CD4-positive, alpha-beta T cell treated with Interleukin-17A for 1 hour (primary cell): ENCODE measurements at places on chromosomes 5 and 9.

GRCh38 chr5:159609359-159609758 lies 279.1 kb upstream of the IL12B start:
- no peak for DNase-seq

DNA sequence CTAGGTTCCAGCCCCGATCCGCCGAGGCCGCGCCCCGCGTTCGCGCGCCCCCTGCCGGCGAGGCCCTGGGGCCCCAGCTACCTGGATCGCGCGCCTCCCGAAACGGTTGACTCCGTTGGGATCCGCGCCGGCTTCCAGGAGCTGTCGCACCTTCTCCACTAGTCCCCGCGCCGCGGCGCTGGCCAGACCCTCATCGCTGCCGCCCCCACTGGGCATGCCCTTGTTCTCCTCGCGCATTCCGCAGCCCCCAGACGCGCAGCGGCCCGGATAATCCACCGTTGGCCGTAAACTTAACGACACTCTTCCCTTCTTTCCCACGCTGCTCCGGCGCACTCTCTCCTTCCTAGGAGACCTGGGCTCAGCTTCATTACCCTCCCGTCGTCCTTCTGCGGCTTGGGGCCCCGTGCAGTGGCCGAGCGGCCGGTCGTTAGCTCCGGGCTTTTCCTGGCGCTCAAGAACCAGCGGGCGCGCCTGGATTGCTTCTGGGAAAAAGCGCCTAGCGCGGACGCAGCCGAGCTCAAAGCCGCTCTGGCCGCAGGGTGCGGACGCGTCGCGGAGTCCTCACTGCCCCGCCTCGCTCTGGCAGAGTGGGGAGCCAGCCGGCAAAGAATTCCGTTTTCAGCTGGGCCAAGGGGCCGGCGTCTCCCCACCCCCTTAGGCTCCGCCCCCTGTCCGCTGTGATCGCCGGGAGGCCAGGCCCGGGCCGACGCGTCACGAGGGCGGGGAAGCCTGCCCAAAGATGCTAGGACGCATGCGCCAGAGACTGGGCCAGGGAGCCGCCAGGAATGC lies at the start of gene CDKN2B:
CDKN2B (minus strand) TSS at position 589 of the 789 bp plus-strand sequence; CDS start at position 237, 352 bp downstream.
- peak; percentile 81 for DNase-seq

GRCh38 chr5:149700347-149700746 lies 29.8 kb upstream of the PPARGC1B start:
- DNase-seq, result no peak

DNA sequence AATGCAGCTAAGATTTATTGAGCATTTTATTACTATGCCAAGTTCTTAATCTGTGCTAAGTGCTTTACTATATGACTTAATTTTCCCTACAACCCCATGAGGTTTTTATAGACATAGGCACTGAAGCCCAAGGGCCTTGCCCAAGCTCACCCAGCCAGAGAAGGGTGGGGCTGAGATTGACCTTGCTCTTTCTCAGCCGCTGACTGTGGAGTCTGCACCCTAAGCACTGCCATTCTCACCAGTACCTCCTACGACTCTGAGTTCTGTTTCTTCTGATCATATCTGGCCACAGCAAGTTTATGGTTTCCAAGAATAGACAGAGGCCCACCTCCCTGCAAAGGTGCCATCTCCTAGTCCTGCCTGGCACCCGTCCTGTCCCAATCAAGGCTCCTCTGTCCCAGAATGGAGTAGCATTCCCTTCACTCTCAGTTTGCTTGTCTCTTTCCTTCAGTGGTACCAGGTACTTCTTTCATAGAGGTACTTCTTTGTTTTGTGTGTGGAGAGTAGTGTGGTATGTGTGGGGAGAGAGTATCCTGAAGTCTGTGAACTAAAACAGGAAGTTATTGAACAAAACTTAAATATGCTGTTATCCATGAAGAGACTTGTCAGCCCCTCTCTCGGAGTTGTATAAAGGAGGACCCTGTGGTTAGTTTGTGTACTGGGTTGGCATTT lies 42.6 kb downstream of the CSF1R start:
- DNase-seq, result no peak

DNA sequence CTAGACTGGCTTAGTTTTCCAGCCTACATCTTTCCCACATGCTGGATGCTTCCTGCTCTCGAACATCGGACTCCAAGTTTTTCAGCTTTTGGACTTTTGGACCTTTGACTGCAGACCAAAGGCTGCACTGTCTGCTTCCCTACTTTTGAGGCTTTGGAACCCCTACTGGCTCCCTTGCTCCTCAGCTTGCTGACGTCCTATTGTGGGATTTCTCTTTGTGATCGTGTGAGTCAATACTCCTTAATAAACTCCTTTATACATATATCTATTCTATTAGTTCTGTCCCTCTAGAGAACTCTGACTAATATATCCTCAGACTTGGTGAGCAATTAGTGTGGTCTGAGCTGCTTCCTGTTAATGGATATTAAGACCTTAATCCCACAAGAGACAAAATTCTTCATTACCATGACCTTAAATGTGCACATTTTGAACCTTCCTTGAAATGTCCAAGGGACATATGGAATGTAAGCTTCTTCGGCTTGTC lies 752.9 kb downstream of the CDH18 start:
- no peak for DNase-seq

DNA sequence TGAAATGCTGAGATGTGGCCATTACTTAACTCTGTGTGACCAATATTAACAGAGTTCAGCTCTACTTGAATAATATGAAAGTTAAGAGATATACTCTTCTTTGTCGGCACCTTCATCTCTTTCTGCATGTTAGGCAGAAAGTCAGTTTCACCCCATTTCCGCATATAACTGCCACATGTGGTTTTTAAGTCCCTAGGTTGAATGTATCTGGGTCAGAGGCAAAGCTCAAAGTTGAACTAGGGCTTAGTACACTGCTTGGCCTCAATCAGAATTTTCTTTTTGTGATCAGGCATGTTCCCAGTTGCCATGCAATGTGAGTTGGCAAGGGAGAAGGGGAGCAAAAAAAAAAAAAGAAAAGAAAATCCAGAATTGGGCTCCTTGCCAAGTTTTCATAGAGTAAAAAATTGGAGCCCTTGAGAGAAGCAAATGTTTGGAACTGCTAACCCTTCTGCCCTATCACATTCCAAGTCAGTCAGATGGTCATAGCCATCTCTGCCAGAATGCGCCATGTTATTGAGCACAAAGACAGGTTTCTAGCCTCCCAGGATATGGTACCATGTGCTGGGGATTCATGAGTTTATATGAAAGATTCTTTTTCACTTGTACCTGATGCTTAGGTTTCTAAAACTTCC lies 251.2 kb upstream of the RORB start:
- peak; percentile 42 for DNase-seq

GRCh38 chr5:132447196-132447595 lies 43.4 kb downstream of the IRF1 start:
- no peak for DNase-seq

DNA sequence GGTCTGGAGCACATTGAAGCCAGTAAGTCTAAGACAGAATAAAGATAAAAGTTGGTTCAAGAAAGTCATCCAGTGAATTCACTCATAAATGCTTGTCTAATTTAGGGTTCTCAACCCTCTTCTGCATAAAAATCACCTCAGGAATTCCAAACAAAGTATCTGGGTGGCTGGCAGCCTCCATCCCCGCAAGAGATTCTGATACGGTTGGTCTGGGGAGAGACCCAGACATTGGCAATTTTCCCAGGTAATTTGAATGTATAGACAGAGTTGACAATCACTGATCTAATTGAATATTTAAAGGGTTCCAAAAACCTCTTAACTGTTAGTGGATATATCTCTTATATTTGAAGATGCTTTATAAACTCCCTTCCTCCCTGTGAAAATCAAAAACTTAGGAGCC lies 14.9 kb downstream of the ADAMTSL1 start:
- DNase-seq, result no peak

- no peak for DNase-seq
These were observed 239.2 kb upstream of the KIF2A start for GRCh38 chr5:62066761-62067277.

GRCh38 chr9:134466869-134467616 lies 140.8 kb downstream of the RXRA start:
- DNase-seq, result no peak

DNA sequence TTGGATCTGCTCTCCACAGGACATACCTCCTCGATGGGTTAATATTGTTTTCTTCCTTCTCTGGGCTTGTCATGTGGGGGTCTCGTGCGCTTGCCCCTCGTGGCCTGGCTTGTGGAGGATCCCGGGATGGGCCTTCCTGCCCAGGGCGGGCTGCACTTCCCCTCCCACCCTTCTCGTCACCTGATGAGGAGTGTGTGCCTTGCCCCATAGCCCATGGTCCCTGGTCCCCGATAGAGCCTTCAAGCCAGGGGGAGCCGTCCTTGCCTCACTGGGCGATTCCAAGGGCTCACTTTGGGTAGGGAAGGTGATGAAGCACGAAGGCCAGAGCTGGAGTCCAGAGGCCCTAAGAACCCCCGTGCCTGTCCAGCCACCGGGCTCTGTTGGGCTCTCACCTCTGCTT lies 28.7 kb downstream of the DYNC2I2 start:
- DNase-seq, result no peak

- DNase-seq, result no peak
These were observed 707.1 kb downstream of the PTPRD start for GRCh38 chr9:9905736-9906135.

GRCh38 chr5:151670953-151671636 lies 15.6 kb downstream of the SPARC start:
- DNase-seq, result no peak

DNA sequence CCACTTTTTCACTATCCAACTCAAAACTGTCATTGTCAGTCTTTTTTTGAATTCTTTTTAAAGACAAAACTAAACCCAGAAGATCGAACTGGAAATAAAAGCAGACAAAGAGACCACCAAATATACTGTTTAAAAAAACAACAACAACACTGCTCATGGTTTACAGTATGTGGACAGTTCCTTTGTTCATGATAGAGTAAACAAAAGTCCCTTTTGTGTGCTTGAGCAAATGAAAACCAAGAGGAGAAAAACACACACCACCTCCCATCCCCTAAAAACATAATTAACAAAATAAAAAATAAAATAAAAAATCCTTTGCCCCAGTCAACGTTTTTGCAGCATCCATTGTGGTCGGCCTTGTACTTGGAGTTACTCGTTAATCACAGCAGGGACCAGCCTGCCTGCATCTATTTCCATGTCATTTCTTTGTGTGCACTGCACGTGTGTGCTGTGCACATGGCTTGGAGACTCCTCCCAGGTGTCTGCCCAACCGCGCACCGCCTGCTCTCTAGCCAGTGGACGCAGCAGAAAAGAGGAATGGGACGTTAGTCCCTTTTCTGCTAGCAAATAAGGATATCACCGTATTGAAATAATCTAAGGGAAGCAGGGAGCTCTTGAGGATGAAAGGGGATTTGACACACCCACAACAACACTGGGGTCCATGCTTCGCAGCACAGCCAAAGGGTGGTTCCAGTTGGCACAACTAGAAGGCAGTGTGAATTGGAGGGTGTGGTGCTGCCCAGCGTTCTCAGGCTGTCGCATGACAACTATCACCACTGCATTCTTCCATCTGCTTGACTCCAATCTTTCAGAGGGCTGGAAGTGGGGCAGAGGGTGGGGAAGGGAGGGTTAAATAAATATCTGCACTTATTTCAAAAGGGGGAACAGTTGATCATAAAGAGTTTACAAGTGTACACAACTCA lies 130.0 kb downstream of the SEMA6A start:
- DNase-seq, result no peak

- DNase-seq, result no peak
These were observed 3.9 kb upstream of the FER start for GRCh38 chr5:108743846-108744245.

DNA sequence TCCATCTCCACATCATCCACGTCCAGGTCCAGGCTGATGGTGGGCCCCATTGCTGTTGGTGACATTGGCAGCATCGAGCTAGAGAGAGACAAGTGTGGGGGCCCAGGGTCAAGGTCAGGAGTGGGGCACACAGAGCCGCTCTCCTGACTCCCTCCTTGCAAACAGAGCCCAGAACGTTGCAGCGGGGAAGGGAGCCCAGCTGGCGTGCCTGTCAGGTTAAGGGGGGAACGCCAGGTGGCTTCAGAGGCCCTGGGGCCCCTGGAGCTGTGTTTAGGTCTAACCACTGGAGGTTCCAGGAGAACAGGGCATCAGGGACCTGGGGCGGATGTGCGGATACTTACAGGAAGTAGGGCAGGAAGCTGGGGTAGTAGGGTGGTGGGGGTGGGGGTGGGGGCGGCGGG lies 7.5 kb downstream of the RNF44 start:
- DNase-seq, result peak; percentile 82

DNA sequence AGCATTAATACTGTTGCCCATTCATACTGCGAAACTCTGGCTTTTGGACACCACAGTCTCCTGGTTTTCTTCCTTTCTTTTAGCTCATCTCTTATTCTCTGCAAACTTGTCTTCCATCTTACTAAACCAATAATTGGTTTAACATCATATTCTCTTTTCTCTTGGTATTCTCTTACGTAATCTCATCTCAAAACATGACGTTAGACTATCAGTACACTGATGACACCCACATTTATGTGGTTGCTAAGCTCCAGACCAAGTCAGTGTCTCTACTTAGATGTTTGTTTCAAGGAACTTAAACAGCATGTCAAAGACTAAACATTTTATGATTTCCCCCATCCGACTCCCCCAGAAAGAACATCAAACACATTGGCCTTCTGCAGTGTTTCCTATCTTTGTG lies 2.1 kb downstream of the PRRC1 start:
- DNase-seq, result no peak
